ENCODE measurements at places on chromosomes 6 and 20.

- no peak for ATAC-seq
These were observed 74.0 kb downstream of the ADGRB3 start for GRCh38 chr6:68709091-68709490.

DNA sequence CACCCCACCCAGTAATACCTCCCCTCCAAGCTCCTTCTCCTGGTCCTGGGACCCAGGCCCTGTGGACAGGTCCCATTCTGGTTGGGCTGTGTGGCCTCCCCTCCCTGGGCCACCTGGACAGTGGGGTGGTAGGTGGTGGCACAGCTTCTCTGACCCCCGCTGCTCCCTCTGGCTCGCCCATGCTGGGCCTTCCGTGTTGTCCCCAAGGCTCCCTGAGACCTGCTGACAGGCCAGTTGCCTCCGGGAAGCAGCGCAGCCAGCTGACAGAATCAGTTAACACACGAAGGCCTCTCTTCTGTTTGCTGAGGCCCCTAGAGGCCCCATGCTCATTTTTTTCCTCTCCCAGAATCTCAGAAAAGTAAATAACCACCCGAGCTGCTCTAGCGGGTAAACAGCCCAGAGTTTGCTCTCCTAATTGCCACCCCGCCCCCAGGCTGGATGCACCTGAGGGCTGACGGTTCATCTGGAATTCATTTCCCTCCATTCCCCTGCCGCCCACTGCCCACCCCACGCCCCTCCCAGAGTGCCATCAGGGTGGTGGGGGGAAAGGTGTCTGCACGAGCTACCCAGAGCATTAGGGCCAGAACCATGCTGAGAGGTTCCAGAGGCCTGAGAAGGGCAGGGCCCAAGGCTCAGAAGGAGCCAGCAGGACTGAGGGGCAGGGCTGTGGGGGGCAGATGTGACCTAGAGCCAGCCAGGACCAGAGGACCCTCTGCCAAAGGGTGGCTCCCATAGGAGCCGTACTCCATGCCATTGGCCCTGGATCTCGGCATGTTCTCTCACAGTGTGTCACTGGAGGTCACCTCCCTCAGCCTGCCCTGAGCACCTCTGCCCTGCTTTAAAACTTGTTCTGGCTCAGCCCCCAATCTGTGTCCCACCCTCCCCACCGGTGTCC lies 157.5 kb downstream of the GRM4 start:
- no peak for ATAC-seq

DNA sequence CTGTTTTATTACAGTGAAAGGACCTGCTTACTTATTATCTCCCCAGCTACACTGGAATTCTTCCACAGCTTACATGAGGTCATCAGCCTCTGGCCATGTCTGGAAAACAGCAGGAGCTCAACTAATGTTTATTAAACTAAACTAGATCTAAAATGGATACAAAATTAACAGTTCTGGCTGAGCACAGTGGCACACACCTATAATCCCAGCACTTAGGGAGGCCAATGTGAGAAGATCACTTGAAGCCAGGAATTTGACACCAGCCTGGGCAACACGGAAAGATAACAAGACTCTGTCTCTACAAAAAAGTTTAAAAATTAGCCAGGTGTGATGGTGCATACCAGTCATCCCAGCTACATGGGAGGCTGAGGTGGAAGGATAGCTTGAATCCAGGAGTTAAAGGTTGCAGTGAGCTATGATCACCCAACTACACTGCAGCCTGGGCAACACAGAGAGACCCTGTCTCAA lies 220.8 kb upstream of the MARCKS start:
- no peak for ATAC-seq

GRCh38 chr6:43644940-43645612 lies at the start of gene RSPH9:
RSPH9 (plus strand) TSS chr6:43645036; CDS start chr6:43645099, 63 bp downstream.
- ATAC-seq, result peak; percentile 85

- ATAC-seq, result no peak
These were observed 25.0 kb upstream of the NELFCD start for GRCh38 chr20:58956078-58956477.

Measured in activated CD4-positive, CD25-positive, alpha-beta regulatory T cell treated with anti-CD3 and anti-CD28 coated beads, Interleukin-2, amount 50 U/mL, for 24 hours (primary cell).